ENCODE measurements at places on chromosomes 7 and 10.

- DNase-seq: no peak
Observed at GRCh38 chr10:80453056-80453841, 861 bp upstream of the TSPAN14 start.

DNA sequence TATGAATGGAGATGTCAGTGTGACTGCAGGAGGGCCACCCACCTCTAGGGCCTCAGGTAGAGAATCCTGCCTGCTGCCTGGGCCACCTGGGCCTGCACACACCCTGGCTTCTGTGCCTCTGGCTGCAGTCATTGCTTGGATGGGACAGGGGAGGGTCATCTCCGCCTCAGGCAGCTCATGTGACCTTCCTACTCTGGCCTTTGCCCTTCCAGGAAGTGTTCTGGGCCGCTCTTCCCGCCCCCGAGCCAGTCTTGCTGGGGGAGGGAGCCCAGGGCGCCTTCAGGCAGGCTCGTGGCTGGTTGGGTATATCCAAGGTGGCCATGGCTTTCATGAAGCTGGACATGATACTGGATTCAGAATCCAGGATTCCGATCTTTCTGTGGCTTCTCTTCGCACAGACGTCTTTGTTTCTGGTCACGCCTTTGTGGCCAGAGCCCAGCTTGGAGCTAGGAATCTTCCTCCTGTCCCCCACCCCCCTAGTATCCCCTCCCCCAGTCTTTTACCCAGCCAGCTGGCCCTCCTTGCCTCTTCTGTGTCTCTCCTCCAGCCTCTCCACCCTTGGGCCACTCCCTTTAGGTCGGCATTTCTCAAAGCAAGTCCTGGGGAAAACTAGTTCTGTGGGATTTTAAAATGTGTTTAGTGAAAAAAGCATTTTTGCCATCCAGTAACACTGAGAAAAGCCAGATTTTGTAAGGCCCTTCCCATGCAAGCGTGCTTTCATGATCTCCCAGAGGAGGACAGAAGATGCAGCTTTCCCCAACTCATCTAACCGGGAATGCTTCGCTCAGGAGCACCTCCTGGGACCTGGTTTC is 119.6 kb downstream of the ZMIZ1 start:
- DNase-seq: no peak

GRCh38 chr7:7102906-7103305 is 79.4 kb upstream of the C1GALT1 start:
- no peak for DNase-seq

DNA sequence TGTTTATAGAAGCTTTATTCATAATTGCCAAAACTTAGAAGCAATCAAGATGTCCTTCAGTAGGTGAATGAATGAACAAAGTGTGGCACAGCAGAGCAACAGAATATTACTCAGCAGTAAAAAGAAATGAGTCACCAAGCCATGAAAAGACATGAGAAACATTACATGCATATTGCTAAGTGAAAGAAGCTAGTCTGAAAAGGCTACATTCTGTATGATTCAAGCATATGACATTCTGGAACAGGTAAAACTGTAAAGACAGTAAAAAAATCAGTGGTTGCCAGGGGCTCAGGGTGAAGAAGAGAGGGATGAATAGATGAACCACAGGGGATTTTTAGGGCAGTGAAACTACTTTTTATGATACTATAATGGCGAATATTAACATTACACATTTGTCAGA is 80.9 kb upstream of the APBB1IP start:
- no peak for DNase-seq
